HCEC 1CT (cell line): ENCODE measurements at places on chromosomes 7 and 10.
A peak's percentile ranks its signal among the peaks of the same experiment; 100 is the strongest.

- DNase-seq, result no peak
Observed at GRCh38 chr7:32034052-32034451, 36.2 kb downstream of the PDE1C start.

DNA sequence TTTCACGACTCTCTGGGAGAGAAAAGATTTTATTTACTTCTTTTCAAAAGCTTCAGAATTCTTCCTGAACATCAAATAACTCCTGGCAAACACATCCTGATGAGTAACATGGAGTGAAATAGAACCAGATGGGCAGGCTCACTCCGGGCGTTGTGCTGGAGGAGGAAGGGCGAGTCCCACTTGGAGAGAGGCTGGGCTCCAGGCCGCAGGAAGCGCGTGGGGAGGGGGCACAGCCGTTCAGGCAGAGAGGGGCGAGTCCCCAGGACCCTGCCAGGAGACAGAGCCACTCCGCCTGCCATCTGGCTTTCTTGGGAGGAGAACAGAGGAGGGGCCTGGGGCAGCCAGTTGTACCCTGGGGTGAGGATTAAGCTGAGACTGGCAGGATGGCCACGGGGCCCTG, 265.9 kb upstream of the ZMIZ1 start:
- peak; percentile 29 for DNase-seq

- peak; percentile 37 for DNase-seq
Observed at GRCh38 chr10:71382757-71383156, 14.0 kb upstream of the CDH23 start.

DNA sequence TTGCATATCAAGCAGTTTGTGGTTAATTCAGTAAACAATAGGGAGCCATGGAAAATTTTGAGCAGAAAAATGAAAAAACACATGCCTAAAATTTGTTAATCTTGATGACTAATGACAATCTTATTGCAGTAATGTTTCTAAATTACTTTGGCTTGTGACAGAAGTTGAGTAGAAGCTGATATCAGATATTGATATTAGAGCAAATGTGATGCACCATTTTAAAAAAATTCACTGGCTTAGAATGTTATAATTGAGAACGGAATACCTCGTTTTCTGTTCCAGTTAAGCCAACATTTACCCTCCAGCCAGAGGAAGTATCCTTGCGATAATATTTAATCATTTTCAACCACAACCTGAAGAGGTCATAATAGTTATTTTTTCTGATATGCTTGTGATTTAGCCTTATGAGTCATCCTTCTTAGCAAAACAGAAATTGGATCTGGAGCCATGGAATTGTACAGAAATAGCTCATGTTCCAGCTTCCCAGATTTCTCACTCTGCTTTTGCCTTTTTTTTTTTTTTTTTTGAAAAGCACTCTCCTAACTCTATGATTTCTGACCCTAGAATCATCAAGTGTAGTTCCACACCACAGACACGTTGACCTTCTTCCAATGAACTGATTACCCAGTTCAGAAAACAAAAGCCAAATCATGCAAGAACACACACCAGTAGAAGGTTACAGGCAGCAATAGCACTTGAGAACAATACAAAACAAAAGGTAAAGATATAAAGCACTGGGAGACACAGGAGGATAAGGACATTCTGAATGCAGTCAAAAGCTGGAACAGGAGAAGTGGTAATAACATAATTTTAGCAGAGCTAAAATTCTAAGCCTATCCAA, 96.8 kb upstream of the PHYHIPL start:
- peak; percentile 87 for DNase-seq

DNA sequence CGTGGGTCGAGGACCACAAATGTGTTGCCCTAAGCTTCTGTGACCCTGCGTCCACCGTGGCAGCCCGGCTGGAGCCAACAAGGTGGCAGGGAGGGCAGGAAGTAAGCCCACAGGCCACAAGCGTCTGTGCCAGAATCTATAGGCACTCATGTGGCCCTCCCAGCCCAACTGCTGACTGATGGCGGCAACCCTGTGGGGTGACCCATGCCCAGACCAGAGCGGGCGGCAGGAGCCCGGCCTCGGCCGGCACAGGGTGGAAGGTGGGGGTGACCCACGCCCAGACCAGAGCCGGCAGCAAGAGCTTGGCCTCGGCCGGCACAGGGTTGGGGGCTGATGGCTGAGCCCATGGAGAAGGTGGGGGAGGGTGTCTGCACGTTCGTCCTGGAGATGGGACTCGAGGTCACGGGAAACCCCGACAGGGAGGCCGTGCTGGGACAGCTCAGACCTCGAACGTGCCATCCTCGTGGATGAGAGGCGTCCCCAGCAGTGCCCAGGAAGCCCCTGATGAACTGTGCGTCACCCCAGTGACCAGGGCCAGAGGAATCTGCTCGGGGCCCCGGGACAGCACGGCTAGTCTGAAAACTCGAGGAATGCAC, 181.0 kb downstream of the ELFN1 start:
- no peak for DNase-seq

- peak; percentile 65 for DNase-seq
Observed at GRCh38 chr7:22488643-22489462, 11.1 kb downstream of the STEAP1B start.

DNA sequence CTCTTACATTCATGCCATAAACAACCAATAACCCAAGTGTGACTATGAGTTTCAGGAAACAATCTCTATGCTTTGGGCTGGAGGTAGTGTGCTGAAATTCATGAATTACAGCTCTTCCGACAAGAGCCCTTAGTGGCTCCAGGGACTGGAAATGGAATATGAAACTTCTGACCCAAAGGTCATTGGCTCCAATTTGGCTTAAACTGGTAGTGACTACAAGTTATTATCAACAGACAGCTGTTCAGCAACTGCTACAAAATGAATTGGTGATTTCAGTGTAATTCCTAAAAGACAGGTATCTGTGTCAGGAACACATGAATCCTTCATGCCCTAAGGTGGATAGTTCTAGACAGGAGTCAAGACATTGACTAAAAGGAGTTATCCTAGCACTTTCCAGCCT, 745.4 kb downstream of the PHTF2 start:
- no peak for DNase-seq

DNA sequence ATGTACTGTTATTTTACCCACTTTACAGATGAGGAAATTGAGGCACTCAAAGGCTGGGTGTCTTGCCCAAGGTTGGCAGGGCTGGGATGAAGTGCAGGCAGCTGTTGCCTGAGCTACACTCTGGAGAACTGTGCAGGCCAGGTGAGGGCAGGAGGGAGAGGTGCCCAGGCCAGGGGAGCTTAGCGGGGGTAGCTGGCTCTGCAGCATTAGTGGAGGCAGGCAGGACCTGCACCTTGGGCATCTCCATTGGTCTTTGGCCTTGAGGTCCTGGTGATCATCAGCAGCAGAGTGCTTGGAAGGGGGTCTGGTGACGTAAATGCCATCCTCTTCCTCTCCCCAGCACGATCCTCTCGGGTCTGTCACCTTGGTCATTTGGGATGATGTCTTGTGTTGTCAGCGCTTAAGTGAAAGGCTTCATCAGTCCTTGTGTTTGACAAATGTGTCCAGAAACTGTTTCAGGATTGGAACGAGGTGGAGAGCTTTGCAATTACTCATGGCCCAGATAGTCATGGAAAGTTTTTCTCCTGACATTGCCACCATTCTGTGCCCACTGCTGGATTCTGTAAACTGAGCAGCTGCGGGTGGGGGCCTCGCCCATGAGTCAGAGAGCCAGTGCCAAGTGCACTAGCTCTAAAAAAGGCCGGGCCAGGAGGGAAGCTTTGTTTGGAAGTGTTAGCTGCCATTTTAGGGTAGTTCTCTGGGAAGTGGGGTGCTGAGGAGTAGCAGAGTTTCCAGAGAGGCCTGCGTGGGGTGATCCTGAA, 47.6 kb downstream of the TSPAN15 start:
- DNase-seq, result peak; percentile 22

DNA sequence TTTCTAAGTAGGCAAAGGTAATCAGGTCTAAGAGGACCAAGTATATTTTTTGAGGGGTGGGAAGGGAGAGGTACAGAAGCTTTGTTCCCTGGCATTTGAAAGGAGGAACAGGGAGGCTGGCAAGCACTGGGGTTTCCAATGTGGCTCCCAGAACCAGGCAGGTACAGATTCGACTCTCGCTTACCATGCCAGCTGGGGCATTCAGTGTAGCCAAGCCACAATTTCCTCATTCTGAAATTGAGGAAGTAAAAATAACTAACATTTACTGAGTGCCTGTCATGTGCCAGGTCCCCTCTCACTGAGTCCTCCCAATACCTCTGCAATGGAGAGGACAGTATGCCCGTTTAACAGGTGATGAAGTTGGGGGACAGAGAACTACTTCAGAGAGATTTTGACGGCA, 45.9 kb upstream of the BET1 start:
- DNase-seq, result no peak

DNA sequence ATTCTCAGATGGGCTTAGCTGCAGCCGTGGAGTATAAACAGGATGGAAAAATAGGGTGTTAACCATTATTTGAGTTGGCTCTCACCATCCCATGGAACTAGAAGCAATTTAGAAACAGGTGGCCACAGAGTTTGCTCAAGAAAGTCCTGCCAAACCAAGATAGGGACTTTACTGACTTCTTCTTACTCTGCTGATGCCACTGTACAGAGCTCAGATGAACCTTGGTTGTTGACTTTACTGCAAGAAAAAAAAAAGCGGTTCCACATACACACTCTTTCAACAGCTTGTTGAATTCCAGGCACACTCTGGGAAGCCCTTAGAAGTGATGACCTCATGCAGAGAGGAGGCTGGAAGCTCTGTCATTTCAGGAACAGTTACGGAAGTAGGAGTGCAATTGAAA, 753.4 kb downstream of the NRG3 start:
- DNase-seq, result no peak

DNA sequence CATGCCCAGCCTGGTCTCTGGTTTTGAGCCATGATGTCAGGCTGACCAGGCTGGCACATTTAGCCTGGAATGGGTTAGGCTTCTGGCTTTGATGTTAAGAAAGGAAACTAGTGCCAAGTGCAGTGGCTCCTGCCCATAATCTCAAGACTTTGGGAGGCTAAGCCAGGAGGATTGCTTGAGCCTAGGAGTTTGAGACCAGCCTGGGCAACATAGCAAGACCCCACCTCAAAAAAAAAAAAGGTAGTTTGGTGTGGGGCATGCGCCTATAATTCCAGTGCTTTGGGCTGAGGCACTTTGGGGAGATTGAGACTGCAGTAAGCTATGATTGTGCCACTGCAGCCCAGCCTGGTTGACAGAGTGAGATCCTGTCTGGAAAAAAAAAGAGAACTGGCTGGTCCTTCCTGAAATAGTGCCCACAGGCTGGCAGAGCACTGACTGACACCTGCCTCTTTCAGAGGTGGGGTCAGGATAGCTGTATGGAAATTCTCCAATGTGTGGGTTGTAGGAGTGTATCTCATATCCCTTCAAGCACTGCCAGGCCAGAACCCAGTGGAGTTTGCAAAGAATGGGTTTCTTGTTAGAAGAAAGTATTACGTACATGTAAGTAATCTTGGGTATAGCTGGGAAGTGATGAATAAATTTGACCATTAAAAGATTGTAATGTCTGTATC, 61.3 kb downstream of the KAT6B start:
- no peak for DNase-seq

DNA sequence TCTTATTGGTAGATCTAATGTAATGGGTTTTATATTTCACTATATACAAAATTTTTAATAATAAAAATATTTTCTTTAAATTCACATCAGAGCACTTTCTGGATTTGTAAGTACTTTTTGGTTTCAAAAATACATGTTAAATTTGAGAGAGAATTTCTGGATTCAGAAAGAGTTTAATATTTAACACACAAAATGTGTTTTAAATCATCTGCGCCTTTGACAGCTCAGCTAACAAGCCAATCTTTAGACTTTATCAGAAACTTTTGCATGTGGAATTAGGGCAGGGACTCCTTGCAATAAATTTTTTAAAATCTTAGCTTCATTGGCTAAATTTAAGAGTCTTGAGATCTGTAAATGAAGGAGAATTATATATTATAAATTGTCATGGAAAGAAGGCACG, 32.7 kb upstream of the RHOBTB1 start:
- no peak for DNase-seq

DNA sequence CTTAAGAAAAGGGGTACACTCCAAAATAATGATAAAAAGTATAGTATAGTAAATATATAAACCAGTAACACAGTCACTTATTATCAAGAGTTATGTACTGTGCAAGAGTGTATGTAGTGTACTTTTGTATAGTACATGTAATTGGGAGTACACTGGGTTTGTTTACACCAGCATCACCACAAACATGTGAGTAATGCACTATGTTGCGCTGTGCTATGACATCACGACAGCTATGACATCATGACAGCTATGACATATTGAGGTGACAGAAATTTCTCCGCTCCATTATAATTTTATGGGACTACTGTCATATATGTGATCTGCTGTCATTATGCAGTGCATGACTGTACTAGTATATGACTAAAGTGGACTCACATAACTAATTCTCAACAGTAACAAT, 84.6 kb downstream of the KMT2C start:
- DNase-seq, result no peak

DNA sequence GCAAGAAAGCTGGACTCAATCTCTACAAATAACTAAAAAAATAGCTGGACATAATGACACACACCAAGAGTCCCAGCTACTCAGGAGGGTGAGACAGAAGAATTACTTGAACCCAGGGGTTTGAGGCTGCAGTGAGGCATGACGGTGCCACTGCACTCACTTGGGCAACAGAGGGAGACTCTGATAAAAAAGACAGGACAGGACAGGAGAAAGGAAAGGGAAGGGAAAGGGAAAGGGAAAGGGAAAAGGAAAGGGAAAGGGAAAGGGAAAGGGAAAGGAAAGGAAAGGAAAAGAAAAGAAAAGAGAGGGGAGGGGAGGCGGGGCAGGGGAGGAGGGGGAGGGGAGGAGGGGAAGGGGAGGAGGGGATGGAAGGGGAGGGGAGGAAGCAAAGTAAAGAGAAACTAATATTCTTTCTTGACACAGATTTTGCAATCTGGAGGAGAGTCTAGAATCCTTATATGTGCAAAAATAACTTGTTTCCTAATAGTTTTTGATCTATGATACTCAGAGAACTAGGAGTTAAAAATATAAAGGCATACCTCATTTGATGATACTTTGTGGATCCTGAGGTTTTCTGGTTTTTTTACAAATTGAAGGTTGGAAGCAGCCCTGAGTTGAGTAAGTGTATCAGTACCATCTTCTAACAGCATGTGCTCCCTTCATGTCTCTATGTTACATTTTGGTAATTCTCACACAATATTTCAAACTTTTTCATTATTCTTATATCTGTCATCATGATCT, 8.0 kb downstream of the SAR1A start:
- no peak for DNase-seq

- no peak for DNase-seq
Observed at GRCh38 chr10:72663971-72664370, 28.0 kb upstream of the MCU start.

DNA sequence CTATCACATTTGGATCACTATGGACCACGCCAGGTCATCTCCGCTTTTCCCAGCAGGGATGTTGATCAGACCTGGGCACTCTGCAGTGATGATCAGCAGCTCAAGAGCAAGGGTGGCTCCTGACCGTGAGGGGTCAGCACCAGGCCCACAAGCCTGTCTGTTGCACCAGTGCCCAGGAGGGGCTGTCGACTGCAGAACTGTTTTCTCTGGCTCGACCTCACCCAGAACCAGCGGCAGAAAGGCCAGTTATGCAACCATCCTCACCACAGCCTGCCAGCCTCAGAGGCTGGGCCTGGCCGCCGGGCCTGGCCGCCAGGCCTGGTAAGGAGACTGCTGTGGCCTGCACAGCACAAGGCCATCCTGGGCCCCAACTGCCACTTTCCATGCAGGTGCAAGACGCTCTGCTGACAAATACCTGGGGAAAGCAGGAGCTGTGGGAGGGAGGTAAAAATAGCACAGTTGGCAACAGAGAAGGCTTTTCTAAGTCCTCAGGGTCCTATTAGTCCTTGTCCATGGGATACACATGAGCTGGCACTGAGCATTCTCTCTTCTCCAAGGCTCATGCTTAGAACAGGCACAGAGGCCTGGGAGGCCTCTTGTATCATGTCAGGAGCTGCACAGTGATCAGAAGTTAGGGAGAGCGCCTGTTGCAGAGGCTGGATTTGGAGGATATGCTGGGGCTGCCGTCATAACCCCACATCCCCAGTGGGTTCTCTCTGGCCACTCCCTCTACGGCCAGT, 17.5 kb downstream of the KCNMA1 start:
- DNase-seq, result no peak
